Activated gamma-delta T cell treated with anti-CD3 and anti-CD28 coated beads, Interleukin-2, amount 50 U/mL, for 16 hours (primary cell): ENCODE measurements at places on chromosomes 1 and 21.
A peak's percentile ranks its signal among the peaks of the same experiment; 100 is the strongest.

- no peak for DNase-seq
These were observed 102.8 kb downstream of the RIPK4 start for GRCh38 chr21:41663805-41664788.

- no peak for DNase-seq
These were observed 6.7 kb upstream of the METTL25B start for GRCh38 chr1:156721535-156721934.

DNA sequence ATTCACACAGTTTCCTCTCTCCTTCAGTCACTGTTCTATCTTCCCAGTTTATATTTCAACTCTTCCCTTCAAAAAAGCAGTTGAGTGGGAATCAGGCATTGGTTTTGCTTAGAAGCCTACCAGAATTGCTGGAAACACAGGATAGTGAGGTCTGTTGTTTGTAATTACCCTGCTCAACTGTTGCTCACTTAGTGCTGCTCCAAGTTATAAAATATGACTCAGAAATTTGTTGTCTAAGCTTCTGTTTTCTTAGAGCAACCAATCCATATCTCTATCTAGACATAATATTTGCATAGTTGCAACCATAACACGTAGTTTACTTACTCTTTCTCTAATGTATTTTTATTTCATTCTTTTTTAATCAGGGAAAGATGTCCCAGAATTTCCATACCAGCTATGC is 87.9 kb downstream of the MACF1 start:
- no peak for DNase-seq

- DNase-seq, result peak; percentile 77
These were observed 1.1 kb upstream of the JUN start for GRCh38 chr1:58784758-58785441.

DNA sequence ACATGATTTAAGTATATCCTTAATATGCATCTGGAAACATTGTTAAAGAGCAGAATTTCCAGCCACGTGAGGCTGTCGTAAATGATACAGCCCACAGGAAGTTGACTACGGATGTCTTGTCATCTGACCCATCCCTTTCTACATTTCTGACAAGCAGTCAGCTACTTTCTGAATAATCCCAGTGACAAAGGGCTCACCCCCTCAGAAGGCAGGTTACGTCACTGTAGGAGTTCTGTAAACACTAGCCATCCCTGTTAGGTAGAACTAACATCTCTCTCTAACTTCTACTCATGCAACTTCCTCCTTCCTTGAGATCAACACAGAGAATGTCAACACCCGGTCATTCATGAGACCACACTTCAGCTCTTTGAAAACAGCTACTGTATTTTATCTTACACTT is 259.2 kb downstream of the GREM2 start:
- no peak for DNase-seq

DNA sequence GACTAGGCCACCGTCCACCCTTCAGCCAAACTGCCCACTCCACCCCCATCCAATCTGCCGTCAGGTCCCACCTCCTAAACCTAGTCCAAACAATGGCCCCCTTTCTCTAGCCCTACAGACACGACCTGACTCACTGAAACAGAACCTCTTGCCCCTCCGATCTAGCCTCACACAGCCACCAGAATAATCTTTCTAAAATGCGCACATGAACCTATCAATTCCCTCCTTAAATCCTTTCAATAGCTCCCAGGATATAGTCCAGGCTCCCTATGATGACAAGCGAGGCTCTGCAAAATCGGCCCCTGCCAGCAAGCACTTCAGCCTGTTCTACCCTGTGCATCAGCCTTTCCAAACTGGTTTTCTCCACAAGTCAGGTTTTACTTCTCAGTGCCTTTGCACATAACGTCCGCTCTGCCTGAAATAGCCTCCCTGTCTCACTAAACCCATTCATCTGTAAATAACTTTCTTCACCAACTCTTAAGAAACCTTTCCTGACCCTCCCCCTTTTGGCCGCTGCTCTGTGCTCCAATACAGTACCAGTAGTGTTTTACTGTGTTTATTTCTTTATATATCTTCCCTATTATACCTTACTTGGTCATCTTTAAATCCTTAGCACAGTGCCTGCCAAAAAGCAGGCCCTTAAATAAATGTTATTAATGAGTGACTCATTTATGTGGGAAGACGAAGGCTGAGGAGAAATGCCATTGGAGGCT is 9.0 kb upstream of the CDC20 start:
- no peak for DNase-seq

DNA sequence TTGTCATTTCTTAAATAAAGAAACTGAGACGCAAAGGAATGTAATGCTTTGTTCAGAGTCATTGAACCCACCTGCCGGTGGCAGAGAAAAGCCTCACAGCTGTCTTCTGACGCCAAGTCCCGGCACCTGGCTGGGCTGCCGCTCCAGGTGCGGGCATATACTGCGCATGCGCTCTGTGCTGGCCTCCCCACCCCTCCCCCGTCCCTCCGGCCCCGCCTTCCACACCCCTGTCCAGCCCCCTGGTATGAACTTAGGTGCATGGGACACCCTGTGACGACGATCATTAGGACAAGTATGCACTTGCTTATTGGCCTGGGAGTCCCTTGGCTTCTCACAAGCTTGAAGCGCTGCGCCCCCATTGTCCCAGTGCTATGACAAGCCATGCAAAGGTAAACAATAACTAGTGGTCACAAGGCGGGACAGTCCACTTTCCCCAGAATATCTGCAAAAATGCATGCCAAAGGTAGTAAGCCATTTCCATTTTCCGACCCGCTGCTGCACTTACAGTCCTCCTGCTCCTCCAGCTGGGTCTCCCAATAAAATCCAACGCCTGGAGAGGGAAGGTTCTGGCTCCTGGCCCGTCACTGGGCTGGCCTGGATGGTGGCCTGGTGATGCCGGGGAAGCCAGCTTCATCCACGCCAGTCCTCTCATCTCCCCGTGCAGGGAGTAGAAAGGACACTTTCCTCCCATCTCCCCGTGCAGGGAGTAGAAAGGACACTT is 100.4 kb downstream of the PSMG1 start:
- DNase-seq, result no peak

GRCh38 chr1:31013187-31013864 is 52.2 kb downstream of the PUM1 start:
- DNase-seq, result no peak

DNA sequence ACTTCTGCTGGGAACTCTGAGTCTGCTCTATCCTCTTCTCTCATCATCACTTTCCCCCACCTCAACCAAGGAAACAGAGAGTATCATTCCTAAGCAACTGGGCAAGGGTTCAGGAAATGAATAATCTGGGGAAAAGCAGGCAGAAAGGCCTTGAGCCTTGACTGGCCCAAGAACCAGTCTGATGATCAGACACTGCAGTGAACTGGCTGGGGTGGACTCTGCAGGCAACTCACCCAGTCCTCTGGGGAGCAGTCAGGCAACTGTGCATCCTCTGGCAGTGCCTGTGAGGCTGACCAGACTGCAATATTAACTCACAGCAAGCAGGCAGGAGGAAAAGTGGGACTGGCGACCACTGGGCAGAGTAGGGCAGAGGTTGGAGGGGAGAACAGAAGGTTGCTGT is 991 bp downstream of the ANKRD35 start:
- DNase-seq, result no peak

GRCh38 chr1:31372751-31373055 is 173 bp downstream of the FABP3 start:
- DNase-seq, result no peak

- no peak for DNase-seq
These were observed 99.6 kb downstream of the DENND1B start for GRCh38 chr1:197675583-197676208.

- DNase-seq, result no peak
These were observed 16.5 kb downstream of the ACOT11 start for GRCh38 chr1:54564312-54565112.

- peak; percentile 20 for DNase-seq
These were observed 62.5 kb upstream of the EFHD2 start for GRCh38 chr1:15347182-15347581.

DNA sequence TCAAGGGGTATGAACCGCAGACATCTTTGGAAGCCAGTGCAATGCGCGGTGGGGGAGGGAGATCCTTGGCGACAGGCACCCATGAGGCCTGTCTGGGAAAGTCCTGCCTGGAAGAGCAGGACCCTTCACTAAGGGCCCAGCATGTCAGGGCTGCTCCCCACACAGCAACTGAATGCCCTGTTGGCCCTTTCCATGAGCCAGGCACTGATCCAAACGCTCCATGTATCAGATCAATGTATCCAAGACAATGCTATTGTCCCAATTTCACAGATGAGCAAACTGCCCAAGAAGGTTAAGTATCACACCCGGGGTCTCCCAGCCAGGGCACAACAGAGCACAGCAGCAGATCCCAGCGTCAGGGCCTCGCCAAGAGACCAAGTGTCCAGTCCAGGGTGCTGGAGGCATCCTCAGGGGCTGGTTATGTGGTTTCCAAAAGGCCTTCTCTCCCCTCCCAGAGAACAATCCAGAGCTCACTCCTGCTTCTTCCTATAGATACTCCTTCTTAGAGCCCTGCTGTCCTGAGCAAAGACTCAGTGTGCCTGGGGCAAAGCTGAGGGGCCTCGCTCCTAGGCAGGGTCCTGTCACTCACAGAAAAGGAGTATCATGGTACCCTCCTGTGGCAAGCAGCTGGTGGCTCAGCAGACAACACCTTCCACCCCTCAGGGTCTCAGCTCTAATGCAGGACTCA is 328.0 kb downstream of the NPHP4 start:
- no peak for DNase-seq

- no peak for DNase-seq
These were observed 6.4 kb upstream of the WNT3A start for GRCh38 chr1:228000416-228000815.

DNA sequence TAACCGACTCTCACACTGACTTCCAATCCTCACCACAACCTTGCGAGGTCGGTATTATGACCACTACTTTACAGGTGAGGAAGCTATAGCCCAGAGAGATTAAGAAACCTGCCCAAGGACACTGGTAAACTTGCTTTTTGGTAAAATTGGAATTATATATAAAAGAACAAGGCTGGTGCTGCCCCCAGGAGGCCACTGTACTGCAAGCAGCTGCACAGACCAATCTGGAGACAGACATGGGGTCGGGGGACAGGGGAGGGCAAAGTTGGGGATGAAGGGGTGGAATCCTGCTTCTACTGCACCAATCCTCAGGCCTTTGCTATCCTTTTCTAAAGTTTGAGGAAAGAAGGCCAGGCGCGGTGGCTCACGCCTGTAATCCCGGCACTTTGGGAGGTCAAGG is 280.8 kb downstream of the SPATA17 start:
- DNase-seq, result no peak

DNA sequence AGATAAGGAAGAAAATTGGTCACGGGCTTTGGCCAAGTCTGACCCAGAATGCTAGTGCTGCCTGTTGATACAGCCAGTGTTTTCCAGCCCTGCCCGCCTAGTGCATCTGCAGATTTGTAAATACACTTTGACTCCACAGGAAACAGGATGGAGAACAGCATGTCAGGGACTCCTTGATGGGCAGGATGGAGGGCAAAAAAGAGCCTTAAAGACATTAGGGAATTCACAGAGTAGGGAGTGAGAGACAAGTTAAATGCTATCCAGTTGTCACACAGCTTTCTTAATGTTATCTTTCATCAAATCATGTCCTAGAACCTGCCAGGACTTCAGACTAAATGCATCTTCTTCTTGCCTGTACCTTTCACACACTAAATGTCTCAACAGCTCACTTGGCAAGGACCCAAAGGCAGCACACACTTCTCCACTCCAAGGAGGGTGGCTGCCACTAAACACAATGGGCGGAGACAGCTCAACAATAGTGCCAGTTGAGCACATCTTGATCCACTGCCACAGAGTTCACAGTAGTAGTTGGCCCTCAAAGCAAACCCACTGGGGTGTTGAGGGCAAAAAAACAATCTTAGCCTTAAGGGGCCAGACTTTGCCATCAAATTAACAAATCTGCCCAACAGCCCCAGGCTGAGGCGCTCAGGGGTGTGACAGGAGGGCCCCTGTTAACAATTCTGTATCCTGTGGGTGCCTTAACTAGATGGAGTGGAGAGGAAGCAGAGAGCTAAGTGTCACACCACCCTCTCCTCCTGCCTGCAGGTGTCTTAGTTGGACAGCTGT is 2.7 kb downstream of the HIVEP3 start:
- DNase-seq, result peak; percentile 36

DNA sequence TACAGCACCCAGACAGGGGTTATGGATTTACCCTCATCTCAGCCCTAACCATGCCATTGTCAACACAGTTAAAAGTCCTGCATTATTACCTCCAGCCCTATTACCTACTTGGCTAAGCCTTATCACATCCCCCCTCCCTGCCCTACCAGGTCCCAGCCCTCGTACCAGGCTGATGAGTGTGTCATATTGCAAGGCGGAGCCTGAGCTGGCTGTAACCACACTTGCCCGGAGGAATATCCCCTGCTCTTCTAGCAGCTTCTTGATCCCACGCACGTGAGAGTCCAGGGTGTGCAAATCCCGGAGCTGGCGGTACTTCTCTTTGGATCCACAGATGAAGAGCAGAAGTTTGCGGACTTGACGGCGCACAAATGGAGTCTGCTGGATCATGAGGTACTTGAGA is 87.4 kb downstream of the UBR4 start:
- DNase-seq, result no peak

DNA sequence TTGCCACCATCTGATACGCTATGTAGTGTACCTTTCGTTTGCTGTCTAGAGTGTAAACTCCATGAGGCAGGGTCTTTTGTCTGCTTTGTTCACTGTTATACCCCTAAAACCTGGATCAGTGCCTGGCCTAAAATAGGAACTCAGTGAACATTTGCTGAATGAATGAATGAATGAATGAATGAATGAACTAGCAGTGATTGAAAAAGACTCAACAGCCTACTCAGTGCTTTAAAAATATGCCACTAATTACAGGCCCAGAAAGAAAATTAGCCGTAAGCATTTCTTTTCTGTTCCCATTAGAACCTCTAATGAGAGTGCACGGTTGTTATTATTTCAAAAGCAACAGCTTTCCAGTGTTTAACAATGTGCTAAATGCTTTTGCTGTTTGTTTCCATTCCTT is 69.3 kb upstream of the SYT6 start:
- DNase-seq, result no peak

DNA sequence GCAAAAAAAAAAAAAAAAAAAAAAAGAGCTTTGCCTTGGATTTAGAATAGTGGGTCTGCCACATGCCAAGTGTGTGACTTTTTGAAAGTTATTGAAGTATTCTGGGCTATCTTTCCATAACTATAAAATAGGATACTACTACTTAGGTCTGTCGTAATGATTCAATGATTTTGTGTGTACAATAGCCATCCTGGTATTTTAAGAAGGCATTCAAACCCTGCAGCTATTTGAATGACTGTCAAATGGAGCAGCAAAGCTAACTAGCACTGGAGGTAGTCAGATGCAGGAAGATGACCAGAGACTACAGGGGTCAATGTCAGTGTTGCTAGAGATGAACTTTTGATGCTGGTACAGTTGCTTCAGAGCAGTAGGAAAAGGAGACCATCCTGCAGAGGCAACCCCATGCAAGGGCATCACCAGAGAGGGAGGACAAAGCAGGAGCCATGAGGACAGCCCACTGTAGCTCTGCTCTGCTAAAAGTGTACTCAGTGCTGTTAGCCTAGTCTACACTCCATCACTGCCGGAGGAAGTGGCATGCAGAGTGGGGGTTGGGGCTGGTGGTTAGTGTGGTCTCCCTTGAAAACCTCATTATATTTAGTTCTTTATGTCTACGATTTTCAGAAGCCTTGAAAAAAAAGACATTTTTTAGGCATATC is 29.0 kb downstream of the DUSP10 start:
- DNase-seq, result peak; percentile 68

- no peak for DNase-seq
These were observed 20.8 kb upstream of the EPB41 start for GRCh38 chr1:28893403-28894102.
